ENCODE measurements at places on chromosomes 7 and 10. TPM values are rescaled to one million over a fixed set of nuclear protein-coding genes. Genes with fewer than 3 reads are reported as not detected.

Gene KLLN
- total RNA-seq = 0.08 TPM

Gene HOXA10
- 1.1 TPM for total RNA-seq

Gene RBP3
- not detected for total RNA-seq

Gene TMEM213
- total RNA-seq = not detected

Gene ALOX5
- total RNA-seq = 0.16 TPM

Gene CEP55
- total RNA-seq = 63.8 TPM

Gene OR6V1
- total RNA-seq = not detected

Gene AKR1D1
- total RNA-seq = not detected

Gene BTBD16
- total RNA-seq = 0.15 TPM

Gene NUTM2E
- total RNA-seq = not detected

Gene GNGT1
- not detected for total RNA-seq

Gene CPED1
- total RNA-seq = 0.23 TPM

Gene ABCC2
- 0.39 TPM for total RNA-seq

Gene RAB11FIP2
- total RNA-seq = 4.8 TPM

Gene AGAP9
- 0.91 TPM for total RNA-seq

Gene STK31
- total RNA-seq = not detected

Gene PTF1A
- total RNA-seq = not detected

Gene CALHM3
- total RNA-seq = not detected

Gene SHLD2
- total RNA-seq = 17.8 TPM

Gene FAM180A
- 0.08 TPM for total RNA-seq

Gene PRKAR2B
- not detected for total RNA-seq

Gene CHAT
- not detected for total RNA-seq

Gene GNAI1
- total RNA-seq = 40.9 TPM

Gene DOCK4
- total RNA-seq = 8.2 TPM

Gene HIP1
- 7.2 TPM for total RNA-seq

Gene ADCYAP1R1
- total RNA-seq = not detected

Gene DMBT1
- 0.27 TPM for total RNA-seq

Gene ICA1
- total RNA-seq = 2.4 TPM

Gene MYO1G
- total RNA-seq = not detected

Gene SGMS1
- total RNA-seq = 37.7 TPM

Gene GLRX3
- 117 TPM for total RNA-seq

Gene DCLRE1C
- 6.6 TPM for total RNA-seq

Gene CPA4
- 10.8 TPM for total RNA-seq

Gene KMT2E
- 30.5 TPM for total RNA-seq

Measured in hair follicular keratinocyte (primary cell).